Fibroblast of the aortic adventitia (primary cell): ENCODE measurements at places on chromosomes 2 and 18. TPM values are rescaled to one million over a fixed set of nuclear protein-coding genes. Genes with fewer than 3 reads are reported as not detected.

The PTPN2 gene
- total RNA-seq = 29.4 and 41.5 TPM in 2 replicates

The FAM98A gene
- 41.8 and 58.7 TPM in 2 replicates for total RNA-seq

DNA sequence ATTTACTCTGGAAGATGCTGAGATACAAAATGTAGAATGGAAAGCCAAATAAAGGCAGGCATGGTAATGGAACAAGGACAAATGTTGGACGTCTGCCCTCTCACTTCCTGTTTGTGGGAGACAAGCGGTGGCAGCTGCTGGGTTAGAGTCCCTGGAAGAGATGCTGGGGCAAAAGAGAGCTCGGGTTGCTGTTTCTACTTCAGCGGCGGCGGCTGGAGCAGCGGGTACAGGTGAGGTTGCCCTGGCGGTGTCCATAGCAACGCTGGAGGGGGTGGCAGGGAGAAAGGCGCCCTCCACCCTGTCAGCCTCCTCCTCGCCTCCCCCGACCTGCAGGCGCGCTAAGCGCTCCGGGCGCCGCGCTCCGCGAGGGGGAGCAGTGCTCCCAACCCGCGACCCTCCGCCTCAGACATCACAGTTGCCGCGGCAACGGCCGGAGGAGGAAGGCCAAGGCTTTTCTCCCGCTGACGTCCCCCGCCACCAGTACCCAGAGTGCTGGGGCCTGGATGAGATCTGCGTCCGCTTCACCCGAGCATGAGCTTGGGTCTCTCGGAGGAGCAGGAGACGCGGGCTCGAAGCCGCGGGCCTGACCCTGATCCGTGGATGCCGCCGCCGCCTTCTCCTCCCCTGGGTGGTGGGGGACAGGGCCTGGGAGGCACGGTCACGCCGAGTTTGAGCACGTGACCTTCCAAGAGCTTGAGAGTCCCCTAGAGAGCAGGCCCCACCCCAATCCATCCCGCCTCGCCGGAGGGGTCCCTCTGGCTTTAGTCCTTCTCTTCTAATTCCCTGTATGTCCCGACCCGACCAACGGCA lies 65.6 kb downstream of the NOL4 start:
- no peak for DNase-seq

The C1QL2 gene
- not detected in 2 replicates for total RNA-seq

DNA sequence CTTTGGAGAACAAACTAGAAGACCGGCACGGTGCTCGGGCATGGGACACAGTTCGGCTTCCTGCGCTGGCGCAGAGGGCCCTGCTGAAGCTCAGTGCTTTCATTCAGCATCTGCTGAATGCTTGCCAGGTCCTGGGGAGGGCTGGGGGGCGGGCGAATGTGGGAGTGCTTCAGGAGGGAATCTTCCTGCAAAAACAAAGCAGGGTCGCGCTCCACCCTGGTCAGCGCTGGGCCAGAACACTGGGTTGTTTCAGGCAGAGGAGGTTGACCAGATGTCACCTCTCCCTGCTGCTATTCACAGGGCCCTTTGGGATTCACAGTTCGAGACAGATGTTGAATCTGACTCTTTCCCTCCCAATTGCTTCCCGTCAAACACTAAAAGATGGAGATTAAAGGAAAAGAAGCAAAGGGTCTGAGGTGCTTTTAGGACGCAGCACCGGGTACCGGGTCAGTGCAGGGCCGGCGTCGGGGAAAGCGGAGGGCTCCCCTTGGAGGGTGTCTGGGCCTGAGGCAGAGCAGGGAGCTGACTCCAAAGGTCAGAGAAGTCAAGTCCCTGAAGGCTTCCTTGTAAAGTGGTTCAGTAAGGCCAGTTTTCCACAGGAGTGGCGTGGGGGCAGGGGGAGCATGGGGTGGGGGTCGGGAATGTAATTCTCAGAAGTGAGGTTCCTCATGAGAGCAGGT lies 82.1 kb upstream of the PXDN start:
- DNase-seq = no peak

The FKBP1B gene
- 3.5 and 7.9 TPM in 2 replicates for total RNA-seq

DNA sequence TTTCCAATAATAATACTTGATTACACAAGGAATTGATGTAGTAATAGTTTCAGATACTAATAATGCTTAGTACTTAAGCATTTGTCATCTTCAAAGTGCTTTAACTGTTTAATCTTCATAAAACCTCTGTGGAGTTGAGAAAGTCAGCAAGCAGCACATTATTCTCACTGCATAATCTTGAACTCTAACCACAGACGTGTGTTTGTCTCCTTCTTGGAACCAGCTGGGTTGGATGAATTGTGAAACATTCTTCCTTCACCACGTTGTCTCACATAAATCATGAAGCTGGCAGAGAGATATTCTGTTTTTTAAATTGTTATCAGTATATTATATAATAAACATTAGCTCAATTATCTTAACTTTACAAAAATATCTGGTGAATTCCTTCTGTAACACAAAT lies 55.1 kb upstream of the LDAH start:
- DNase-seq = peak; percentile 55

The ACTG2 gene
- total RNA-seq = 2.4 TPM in 1 of 2 replicates, not detected in the other

DNA sequence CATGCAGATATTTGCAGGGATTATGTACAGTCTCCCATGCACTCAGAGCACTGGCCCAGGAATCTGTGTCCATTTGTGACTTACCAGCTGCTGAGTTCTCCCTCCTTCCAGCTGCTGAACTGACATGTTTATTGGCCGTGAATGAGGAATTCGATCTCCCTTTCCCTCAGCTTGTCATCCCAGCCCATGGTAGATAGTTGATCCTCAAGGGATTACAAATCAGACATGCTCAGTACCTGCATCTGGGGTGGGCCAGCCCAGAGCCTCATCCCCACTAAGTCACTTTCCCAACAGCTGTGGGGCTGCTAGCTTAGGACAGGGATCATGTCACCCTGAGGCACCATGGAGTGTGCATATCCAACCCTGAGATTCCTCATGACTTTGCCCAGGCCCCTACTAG lies 1284.9 kb upstream of the LRRTM1 start:
- no peak for DNase-seq

DNA sequence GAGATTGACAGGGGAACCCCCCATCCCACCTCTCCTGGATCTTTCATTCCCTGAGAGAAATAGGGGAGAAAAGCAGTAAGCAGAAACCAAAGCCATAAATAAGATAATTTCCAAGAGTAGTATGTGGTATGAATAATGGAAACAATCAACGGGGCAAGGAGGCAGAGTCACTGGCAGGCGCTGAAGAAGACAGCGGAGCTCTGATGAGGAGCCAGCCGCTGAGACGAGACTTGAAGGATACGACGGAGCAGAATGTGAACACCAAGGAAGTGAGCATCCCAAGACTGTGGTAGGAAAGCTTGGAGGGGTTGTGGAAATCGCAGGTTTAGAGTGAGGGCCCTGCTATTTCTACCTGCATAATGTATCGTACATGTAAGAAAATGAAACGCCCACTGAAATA lies 93.6 kb upstream of the CBLN2 start:
- DNase-seq = no peak

- peak; percentile 26 for DNase-seq
Measured at GRCh38 chr2:147945660-147946059, 74.9 kb downstream of the ORC4 start.

GRCh38 chr2:10224734-10225133 lies 78.0 kb upstream of the HPCAL1 start:
- DNase-seq = no peak

The STAT4 gene
- 0.54 and 0.98 TPM in 2 replicates for total RNA-seq
